ENCODE measurements at places on chromosomes 13 and 19. TPM values are rescaled to one million over a fixed set of nuclear protein-coding genes. Genes with fewer than 3 reads are reported as not detected.

DNA sequence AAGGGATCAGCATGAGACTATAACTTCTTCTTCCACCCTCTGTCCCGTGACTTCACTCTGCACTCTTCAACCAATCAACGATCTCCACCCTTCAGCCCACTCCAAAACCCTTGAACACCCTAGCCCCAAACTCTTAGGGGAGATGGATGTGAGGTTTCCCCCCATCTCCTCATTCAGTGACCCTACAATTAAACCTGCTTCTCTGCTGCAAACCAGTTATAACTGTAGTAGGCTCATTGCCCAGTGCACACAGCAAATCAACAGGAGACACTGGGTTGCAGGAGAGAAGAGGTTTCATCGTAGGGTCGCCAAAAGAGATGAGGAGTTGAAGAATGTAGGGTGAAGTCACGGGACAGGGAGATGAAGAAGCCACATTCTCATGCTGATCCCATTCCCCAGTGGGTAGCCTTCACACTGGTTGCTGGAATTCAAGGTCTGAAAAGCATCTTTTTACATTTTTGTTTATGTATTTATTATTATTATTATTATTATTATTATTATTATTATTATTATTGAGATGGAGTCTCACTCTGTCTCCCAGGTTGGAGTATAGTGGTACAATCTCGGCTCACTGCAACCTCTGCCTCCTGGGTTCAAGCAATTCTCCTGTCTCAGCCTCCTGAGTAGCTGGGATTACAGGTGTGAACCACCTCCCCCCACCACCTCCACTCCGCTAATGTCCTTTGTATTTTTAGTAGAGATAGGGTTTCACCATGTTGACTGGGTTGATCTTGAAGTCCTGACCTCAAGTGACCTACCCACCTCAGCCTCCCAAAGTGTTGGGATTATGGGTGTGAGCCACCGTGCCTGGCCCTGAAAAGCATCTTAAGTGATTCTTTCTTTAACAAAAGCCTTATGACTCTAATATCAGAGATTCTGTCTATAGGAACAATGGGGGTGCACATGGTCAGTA, 5.8 kb upstream of the CYP2S1 start:
- H3K4me3 ChIP-seq: no peak overlapping the region
- H3K4me1 ChIP-seq: no peaks in the 10 kb centered on the region
- H3K36me3 ChIP-seq: no peaks in the 10 kb centered on the region
- no peaks in the 10 kb centered on the region for H3K27me3 ChIP-seq

DNA sequence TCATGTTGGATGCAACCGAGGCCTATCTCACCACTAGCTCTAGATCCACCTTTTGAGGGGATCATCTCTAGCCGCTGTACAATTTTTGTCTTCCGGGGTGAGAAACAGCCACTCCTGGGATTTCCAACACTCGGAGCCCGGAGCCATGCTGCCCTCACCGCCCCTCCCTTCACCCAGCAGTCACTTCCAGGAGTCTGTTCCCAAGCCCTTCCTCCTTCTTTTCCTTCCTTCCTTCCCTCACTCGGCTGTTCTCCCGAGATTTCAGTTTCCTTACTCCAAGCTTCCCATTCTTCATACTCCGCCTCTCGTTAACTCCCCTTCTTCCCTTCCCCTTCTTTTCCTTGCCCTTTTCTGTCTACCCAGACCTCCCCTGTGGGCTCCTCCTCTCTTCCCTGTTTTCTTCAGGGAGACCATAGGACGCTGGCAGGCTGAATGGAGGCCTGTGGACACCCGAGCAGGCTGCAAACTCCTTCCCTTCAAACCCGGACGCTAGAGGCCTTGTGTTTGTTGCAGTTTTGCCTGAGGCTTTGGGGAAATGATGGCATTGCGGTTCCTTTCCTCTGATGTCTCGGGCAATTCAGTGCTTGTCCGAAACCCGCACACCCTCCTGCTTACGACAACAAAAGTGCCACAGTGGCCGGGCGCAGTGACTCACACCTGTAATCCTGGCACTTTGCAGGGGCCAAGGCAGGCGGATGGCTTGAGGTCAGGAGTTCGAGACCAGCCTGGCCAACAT, 96.0 kb downstream of the CAB39L start:
- H3K4me1 ChIP-seq: no peaks in the 10 kb centered on the region
- no peaks in the 10 kb centered on the region for H3K36me3 ChIP-seq
- no peak overlapping the region for H3K27ac ChIP-seq
- no peak overlapping the region for H3K4me3 ChIP-seq

DNA sequence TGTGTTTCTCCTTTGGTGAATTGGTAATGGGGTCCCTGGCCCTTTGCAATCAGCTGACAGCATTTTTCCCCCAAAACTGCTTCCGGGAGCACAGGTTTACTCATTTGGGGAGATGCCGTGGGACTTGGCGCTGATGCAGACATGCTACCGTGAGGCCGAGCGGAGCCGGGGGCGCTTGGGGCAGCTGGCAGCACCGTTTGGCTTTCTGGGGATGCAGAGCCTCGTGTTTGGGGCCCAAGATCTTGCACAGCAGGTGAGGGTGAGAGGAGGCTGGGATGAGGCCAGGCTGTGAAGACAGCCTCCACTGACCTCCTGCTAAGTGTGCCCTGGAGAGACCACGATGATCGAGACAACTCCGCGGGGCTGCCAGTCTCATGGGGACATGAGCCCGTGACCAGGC, 13.4 kb upstream of the COLGALT1 start:
- no peak for DNase-seq
- no peaks in the 10 kb centered on the region for H3K36me3 ChIP-seq
- H3K27ac ChIP-seq: no peak overlapping the region
- no peaks in the 10 kb centered on the region for H3K27me3 ChIP-seq
- H3K4me3 ChIP-seq: no peak overlapping the region

GRCh38 chr19:56309511-56310185, 5.0 kb downstream of the ZSCAN5A start:
- peaks cover 5% of the 10 kb centered on the region for H3K4me1 ChIP-seq
- H3K4me3 ChIP-seq: no peak overlapping the region
- no peak overlapping the region for H3K27ac ChIP-seq
- peaks cover 5% of the 10 kb centered on the region for H3K36me3 ChIP-seq
- no peaks in the 10 kb centered on the region for H3K27me3 ChIP-seq

- no peaks in the 10 kb centered on the region for H3K36me3 ChIP-seq
- H3K27me3 ChIP-seq: peaks cover 35% of the 10 kb centered on the region
- H3K4me3 ChIP-seq: no peak overlapping the region
- H3K4me1 ChIP-seq: no peaks in the 10 kb centered on the region
These were observed 185.0 kb downstream of the ZNF536 start for GRCh38 chr19:30557212-30557611.

DNA sequence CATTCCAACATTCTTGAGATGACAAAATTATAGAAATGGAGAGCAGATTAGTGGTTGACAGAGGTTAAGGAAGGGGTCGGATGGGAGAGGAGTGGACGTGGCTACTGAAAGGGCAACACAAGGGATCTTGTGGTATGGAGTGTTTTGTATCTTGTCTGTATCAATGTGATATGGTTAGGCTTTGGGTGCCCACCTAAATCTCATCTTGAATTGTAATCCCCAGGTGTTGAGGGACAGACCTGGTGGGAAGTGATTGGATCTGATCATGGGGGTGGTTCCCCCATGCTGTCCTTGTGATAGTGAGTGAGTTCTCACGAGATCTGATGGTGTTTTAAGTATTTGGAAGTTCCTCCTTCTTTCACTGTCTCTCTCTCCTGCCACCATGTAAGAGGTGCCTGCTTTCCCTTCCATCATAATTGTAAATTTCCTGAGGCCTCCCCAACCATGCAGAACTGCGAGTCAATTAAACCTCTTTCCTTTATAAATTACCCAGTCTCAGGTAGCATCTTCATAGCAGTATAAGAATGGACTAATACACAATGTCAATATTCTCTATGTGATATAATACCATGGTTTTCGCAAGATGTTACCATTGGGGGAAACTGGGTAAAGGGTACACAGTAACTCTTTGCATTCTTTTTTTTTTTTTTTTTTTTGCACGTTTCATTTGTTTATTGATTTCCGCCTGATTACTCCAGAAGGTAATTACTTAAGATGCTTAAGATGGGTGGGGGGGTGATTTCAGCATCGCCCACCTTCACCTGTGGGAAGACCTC, 4.9 kb upstream of the IFNL4 start:
- H3K4me1 ChIP-seq: no peaks in the 10 kb centered on the region
- H3K36me3 ChIP-seq: no peaks in the 10 kb centered on the region
- DNase-seq: no peak
- H3K27me3 ChIP-seq: peaks cover 3% of the 10 kb centered on the region
- H3K27ac ChIP-seq: no peak overlapping the region

The GPI gene
- 370 TPM for total RNA-seq

The PNMA8A gene
- not detected for total RNA-seq

- DNase-seq: no peak
- no peaks in the 10 kb centered on the region for H3K27me3 ChIP-seq
- no peaks in the 10 kb centered on the region for H3K36me3 ChIP-seq
- no peaks in the 10 kb centered on the region for H3K4me1 ChIP-seq
These were observed 120.1 kb downstream of the ZNF486 start for GRCh38 chr19:20287070-20287469.

- no peaks in the 10 kb centered on the region for H3K27me3 ChIP-seq
- H3K36me3 ChIP-seq: peaks cover 3% of the 10 kb centered on the region
- H3K4me3 ChIP-seq: peak overlapping the region; percentile 83
- peaks cover 5% of the 10 kb centered on the region for H3K4me1 ChIP-seq
- no peak for DNase-seq
These were observed 2.7 kb downstream of the TNPO2 start for GRCh38 chr19:12720851-12721655.

DNA sequence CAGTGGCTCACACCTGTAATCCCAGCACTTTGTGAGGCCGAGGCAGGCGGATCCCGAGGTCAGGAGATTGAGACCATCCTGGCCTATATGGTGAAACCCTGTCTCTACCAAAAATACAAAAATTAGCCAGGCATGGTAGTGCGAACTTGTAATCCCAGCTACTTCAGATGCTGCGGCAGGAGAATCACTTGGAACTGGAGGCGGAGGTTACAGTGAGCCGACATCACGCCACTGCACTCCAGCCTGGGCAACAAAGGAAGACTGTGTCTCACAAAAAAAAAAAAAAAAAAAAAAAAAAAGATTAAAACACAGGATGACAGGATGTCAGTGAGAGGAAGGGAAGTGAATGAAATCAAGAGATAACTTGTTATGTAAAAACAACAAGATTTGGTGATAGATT, 1158.5 kb downstream of the PCDH9 start:
- DNase-seq: no peak
- H3K36me3 ChIP-seq: no peaks in the 10 kb centered on the region
- no peak overlapping the region for H3K27ac ChIP-seq
- no peak overlapping the region for H3K4me3 ChIP-seq
- no peaks in the 10 kb centered on the region for H3K4me1 ChIP-seq
- H3K27me3 ChIP-seq: no peaks in the 10 kb centered on the region

GRCh38 chr19:15045506-15045905, 3.8 kb upstream of the CASP14 start:
- H3K4me1 ChIP-seq: no peaks in the 10 kb centered on the region
- H3K27ac ChIP-seq: no peak overlapping the region
- no peak for DNase-seq
- H3K36me3 ChIP-seq: no peaks in the 10 kb centered on the region

The MBD3L3 gene
- total RNA-seq: not detected

GRCh38 chr19:2223959-2224358, 12.2 kb downstream of the PLEKHJ1 start:
- H3K36me3 ChIP-seq: no peaks in the 10 kb centered on the region
- H3K27ac ChIP-seq: no peak overlapping the region
- 0 out of 2 replicates have a peak, but pooled peaks cover 3% of the 10 kb centered on the region for H3K4me1 ChIP-seq
- DNase-seq: no peak

- peaks cover 20% of the 10 kb centered on the region for H3K4me1 ChIP-seq
- H3K4me3 ChIP-seq: no peak overlapping the region
- DNase-seq: no peak
- no peaks in the 10 kb centered on the region for H3K27me3 ChIP-seq
- no peaks in the 10 kb centered on the region for H3K36me3 ChIP-seq
These were observed 101.1 kb upstream of the FRY start for GRCh38 chr13:31930490-31930889.

- H3K4me3 ChIP-seq: no peak overlapping the region
- no peak for DNase-seq
- no peak overlapping the region for H3K27ac ChIP-seq
These were observed 67.0 kb upstream of the STARD13 start for GRCh38 chr13:33352526-33352925.

Measured in Panc1 (cell line).